ENCODE measurements at places on chromosomes 11 and 22.

- peak; percentile 27 for DNase-seq
Observed at GRCh38 chr22:19974268-19974861, 32.7 kb upstream of the TXNRD2 start.

DNA sequence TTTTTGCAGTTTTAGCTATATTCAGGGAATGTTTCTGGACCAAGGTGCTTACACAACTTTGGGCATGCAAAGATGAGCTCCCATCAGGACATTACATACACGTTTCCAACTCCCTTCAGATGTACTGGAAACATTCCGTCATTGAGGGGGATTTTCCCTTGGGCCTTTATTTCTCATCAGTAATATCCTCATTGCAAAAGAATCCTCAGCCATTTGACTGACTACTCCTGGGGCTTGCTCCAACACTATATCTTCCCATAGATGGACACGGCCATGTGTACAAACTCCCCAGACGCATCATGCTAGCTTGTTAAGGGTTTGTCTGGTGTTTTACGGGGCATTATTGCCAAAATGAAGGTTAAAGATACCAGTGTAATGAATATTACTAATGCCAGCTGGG, 59.3 kb upstream of the NUP160 start:
- no peak for DNase-seq

GRCh38 chr11:132187386-132187785, 817.0 kb downstream of the NTM start:
- DNase-seq = no peak

DNA sequence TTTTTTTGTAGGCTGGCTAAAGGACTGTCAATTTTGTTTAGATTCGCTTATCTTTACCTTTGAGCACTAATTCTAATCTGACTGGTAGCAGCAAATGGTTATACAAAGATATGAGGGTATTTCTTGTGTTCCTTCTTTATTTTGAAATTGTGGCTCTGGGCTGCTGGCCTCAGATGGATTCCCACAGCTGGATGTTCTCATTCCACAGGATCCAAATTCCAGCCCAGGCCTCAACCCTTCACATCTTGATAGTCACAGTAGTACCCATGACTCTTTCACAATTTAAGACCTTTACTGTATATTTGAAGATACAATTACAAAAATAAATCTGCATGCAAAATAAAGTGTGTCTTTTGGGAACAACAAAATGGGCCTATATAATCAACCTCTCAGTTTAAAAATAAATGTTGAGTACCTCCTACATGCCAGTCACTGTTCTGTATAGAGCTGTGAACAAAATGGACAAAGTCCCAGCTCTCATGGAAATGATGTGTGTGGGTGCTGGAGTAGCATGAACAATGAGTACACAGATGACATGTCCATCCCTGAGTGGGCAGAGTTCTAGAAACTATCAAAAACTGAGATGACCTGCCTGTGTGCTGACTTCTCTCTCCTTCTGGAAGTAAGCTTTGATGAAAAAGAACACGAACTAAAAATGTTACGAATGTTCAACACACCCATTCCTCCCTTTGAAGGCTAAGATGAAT, 51.7 kb upstream of the FBXO3 start:
- no peak for DNase-seq

GRCh38 chr11:128042290-128042751, 545.0 kb downstream of the ETS1 start:
- DNase-seq = no peak

DNA sequence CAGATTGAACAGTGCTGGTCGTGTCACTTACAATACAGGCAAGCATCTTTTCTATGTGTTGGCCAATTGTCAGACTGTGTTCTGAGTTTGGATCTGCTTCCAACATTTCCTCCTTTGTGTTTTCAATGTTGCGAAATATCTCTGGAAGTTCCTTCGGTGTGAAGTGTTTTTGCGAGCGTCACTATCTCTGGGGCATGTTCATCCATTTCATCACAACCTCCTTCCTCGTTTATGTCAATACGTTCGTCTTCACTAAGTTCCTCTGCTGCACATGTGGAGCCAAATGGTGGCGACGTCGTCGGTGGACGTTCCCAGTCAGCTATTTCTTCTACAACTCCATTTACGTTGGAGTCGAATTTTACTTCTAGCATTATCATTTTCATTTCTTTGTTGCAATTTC, 100.2 kb upstream of the LMO1 start:
- no peak for DNase-seq

- DNase-seq = no peak
Observed at GRCh38 chr11:12213883-12214282, 103.5 kb downstream of the MICAL2 start.

DNA sequence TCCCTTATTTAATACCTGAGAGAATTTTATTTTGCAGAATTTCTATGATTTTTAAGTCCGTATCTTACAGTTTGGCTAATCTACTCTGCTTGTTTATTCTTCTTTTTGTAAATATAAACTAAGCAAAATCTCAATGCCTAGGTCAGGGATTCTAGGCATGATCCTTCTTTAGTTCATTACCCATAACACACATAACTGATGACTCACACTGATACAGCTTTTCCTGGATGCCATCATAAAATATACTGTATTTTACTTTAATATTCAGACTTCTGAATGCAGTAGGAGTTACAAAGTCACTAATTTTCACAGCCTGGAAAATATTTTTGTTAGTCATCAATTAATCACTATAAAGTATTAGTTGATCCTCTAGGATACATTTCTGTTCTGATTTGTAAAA, 898.2 kb upstream of the RAG2 start:
- no peak for DNase-seq

DNA sequence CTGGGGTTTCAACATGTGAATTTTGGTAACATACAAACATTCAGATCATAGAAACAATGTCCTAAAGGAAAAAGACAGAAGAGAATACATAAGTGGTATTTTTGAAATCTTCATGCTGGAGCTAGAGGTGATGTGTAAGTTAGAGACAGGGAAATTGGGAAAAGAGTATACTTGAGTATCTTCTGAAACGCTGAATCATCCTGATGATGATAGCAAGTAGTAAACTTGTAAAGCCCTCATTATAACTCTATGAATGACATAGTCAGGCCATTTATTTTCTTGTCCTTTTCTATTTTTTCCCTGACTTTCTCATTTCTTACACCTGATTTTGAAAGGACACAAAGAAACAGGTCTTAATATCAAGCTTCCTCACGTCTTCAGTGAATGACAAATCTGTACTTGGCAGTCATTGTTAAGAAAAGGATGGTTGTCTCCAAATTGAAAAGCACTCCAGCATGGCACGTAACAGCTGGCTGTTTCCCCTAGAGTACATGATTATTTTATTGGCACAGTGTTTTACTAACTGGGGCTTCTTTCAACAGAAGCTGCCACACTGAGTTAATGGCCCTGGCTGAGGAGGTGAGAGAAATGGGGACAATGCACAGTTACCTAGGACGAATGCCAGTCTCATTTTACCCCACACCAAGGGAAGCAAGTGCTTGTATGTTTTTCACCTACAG, 140.7 kb upstream of the CTSC start:
- DNase-seq = no peak

GRCh38 chr11:15918212-15918611, 438.1 kb downstream of the SOX6 start:
- DNase-seq = no peak

DNA sequence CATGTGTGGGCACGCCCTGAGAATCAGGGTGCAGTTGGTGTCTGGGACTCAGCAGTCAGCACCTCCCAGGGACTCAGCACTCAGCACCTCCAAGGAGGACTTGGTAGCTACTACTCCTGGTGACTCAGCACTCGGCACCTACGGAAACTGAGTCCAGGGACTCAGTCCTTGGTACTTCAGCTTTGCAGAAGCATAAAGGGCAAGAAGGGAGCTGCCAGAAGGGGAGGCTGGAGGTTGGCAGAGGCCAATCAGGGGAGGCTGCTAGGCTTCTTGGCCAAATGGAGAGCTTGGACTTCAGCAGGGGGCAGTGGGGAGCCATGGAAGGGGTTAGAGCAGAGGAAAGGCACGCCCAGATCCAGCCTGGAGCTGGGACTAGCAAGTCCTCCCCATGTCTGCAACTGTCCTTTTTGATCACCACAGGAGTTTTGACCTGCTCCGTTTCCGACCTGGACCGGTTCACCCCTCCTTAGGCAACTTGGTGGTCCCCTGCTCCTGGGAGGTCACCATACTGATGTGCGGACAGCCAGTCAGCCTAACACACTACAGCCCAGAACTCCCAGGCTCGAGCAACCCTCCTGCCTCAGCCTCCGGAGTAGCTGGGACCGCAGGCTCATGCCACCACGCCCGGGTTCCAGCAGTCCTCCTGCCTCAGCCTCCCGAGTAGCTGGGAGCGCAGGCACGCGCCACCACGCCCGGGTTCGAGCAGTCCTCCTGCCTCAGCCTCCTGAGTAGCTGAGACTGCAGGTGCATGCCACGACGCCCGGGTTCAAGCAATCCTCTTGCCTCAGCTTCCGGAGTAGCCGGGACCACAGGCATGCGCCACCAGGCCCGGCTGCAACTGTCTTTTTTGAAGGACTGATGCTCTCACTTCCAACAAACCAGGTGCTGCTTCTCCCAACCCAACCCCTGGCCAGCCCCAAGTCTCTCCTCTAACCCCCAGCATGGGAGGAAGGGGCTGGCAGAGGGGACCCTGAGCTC, 1.5 kb downstream of the ANO9 start:
- no peak for DNase-seq

GRCh38 chr22:22229683-22230420, 14.7 kb upstream of the VPREB1 start:
- no peak for DNase-seq

GRCh38 chr11:33449798-33450197, 192.6 kb downstream of the HIPK3 start:
- DNase-seq = no peak

- DNase-seq = peak; percentile 85
Observed at GRCh38 chr22:33853200-33854097, 66.8 kb downstream of the LARGE1 start.

- peak; percentile 44 for DNase-seq
Observed at GRCh38 chr11:117822074-117823033, 2.2 kb downstream of the FXYD2 start.

DNA sequence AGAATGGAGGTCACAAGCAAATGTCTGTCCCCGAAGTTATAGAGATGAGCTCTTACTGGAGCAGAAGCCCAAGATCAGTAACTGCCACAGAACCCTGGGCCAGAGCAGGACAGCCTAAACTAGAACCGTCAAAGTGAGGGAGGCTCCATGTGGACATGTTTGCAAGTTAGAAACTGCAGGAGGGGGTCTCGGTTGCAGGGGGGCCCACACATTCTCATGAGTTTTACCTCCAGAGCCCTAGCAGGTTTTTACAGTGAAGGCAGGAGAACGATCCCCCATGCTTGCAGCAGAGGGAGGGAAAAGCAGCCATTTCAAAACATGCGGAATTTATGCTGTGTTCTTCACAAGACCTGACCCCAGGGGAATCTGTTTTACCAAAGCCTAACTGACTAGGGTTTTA, 133.5 kb upstream of the B3GAT1 start:
- no peak for DNase-seq

GRCh38 chr11:62882431-62882749, 1.7 kb downstream of the SLC3A2 start:
- no peak for DNase-seq

All from MM.1S (cell line).